ENCODE measurements at places on chromosomes 6 and 20.
A peak's percentile ranks its signal among the peaks of the same experiment; 100 is the strongest.

GRCh38 chr6:159059141-159059540, 14.3 kb upstream of the TAGAP start:
- DNase-seq: no peak

- DNase-seq: no peak
These were observed 99.3 kb downstream of the TTLL2 start for GRCh38 chr6:167424060-167424673.

DNA sequence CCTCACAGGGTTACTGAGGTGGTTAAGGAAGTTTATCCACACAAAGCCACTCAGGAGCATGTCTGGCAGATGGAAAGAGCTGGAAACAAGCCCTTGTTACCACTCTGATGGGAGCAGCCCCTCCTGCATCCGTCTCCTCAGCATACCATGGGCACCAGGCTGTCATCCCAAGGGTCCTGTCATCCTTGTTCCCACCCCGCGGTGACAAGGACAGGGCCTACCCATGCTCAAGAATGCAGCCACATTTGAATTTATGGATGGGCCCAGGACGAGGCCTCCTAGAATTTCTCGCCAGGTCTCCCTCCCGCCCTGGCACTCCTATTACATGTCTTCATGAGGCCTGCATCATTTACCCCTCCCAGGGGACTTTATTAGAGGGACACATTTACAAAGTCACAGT, 60.0 kb downstream of the NPEPL1 start:
- DNase-seq: no peak

GRCh38 chr20:24998631-24999445, 6.3 kb upstream of the APMAP start:
- peak; percentile 3 for DNase-seq

GRCh38 chr20:32484225-32484957, 100.7 kb downstream of the NOL4L start:
- no peak for DNase-seq

- peak; percentile 59 for DNase-seq
These were observed 111.8 kb downstream of the AGPAT4 start for GRCh38 chr6:161161889-161162624.

DNA sequence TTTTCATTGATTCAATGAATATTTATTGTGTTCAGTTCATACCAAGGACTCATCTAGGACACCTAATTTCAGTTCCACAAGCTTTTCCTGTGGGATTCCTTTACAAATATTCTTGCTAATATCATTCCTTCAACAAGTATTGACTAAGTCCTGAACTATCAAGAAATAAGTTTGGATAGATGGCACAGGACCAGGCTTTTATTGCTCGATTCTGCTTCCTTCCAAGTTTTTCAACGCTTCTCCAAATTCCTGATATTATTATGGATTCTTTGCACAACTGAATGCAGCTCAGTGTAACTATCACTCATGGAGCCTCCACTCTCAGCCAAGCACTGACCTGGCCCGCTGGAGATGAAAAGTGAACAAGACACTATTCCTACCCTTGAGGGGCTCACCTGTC, 32.7 kb upstream of the COL21A1 start:
- DNase-seq: no peak

DNA sequence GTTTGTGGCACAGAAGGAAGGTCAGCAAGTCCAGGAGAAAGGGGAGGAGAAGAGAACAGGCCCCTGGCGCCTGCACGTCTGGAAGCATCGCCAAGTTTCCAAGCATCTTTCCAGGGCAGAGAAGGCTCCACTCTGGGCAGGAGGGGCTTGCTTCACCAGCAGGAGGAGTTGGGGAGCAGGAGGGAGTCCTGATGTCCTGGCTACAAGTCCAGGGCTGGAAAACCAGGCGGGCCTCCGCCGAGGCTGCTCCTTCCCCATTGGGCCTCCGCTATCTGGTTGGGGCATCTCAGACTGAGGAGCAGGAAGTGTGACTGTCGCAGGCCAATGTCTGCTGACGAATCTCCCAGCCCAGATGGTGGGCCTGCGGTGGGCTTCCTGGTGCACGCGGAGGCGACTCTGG, 421.9 kb downstream of the PREX1 start:
- DNase-seq: no peak

- no peak for DNase-seq
These were observed 80.2 kb downstream of the GRM4 start for GRCh38 chr6:34065466-34066217.

- no peak for DNase-seq
These were observed 833 bp downstream of the RAB5IF start for GRCh38 chr20:36606158-36607066.

DNA sequence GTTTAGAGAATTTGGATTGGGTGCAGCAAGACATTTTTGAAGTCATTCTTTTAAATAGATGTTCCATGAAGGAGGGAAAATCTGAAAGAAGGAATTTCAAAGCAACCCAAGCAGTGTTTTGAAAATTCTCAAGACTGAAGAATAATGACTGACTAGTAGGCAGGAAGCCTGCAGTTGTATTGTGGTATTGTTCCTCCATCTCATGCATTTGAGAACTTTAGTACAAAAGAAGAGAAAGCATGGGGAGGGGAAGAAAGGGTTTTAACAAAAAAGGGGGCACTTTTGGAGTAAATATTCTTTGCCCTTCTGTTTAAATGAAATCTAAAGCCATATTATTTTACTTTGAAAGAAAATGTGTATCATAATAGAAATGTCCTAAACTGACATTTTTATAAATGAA, 6.6 kb downstream of the NCOA3 start:
- no peak for DNase-seq

DNA sequence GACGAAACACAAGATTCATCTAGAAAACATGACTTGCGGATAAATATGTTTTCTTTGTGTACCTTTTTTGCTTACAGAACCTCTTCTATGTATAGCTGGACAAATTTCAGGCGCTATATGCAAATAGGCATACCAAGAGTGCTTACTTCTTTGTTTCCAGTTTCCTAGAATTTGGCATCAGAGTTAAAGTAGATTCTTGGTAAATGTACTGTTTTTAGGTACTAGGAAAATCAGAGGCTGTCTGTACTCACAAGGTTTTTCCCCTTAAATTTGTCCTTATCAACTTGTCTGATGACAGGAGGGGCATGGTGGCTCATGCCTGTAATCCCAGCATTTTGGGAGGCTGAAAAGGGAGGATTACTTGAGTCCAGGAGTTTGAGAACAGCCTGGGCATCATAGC, 124.9 kb upstream of the TMEM170B start:
- no peak for DNase-seq

- DNase-seq: peak; percentile 47
These were observed 105.3 kb upstream of the BMP5 start for GRCh38 chr6:55980627-55981211.

- peak; percentile 56 for DNase-seq
These were observed 5.2 kb downstream of the VWA7 start for GRCh38 chr6:31771992-31772358.

DNA sequence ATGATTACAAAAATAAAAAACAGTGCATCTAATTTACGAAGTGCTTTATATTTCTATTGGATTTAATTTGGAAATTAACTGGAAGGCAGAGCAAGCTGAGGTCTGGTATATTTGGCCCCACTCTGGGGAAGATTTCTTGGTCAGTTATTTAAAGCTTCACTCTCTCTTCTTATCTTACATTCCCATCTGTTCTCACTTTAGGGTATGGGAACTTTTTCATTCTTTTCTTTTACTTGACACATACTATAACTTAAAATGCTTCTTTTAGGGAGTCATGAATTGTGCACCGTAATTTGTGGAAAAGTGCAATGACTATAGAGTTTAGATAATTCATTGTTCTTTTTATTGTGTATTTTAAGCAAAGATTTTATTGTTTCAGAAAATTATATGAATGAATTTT, 170.4 kb downstream of the BCKDHB start:
- peak; percentile 53 for DNase-seq

DNA sequence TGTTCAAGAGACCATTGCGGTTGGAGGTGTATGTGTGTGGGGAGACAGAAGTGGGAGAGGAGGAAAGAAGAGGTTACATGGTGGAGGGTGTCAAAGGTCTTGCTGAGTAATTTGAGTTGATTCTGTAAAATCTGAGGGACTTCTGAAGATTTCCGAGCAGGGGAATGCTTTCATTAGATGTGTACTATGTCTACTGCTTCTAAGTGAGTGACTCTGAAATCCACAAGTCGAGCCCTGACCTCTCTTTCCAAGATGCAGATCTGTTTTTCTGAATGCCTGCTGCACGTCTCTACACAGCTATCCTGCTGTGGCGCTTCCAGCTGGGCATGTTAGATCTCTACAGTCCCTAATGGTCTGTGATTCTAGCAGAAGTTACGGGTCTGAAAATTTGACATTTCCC, 209.8 kb downstream of the ATXN1 start:
- DNase-seq: no peak

DNA sequence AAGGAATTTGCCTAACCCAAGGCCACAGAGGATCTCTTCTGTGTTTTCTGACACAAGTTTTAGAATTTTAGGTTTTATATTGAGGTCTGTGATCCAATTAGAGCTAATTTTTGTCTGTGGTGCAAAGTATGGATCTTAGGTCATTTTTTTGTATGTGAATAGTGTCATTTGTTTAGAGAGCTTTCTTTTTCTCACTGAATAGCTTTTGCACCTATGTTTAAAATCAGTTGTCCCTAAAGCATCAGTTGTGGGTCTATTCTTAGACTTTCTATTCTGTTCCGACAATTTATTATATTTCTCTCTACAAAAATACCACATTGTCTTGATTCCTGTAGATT, 341 bp upstream of the MCM9 start:
- DNase-seq: no peak

- no peak for DNase-seq
These were observed 43.7 kb downstream of the TRMT11 start for GRCh38 chr6:126030045-126030444.

DNA sequence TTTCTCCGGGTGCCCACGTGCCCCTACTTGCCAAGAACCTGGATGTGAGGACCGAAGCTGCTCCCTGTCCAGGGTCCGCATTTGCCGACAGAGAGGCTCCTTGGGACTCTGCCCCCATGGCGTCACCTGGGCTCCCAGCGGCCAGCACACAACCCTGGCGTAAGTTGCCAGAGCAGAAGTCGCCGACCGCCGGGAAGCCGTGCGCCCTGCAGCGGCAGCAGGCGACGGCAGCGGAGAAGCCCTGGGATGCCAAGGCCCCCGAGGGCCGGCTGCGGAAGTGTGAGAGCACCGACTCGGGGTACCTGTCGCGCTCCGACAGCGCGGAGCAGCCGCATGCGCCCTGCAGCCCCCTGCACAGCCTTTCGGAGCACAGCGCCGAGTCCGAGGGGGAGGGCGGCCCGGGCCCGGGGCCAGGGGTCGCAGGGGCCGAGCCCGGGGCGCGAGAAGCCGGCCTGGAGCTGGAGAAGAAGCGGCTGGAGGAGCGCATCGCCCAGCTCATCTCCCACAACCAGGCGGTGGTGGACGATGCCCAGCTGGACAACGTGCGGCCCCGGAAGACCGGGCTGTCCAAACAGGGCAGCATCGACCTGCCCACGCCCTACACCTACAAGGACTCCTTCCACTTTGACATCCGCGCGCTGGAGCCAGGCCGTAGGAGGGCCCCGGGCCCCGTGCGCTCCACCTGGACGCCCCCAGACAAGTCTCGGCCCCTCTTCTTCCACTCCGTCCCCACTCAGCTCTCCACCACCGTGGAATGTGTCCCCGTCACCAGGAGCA, 28.3 kb downstream of the ZNF831 start:
- DNase-seq: no peak

DNA sequence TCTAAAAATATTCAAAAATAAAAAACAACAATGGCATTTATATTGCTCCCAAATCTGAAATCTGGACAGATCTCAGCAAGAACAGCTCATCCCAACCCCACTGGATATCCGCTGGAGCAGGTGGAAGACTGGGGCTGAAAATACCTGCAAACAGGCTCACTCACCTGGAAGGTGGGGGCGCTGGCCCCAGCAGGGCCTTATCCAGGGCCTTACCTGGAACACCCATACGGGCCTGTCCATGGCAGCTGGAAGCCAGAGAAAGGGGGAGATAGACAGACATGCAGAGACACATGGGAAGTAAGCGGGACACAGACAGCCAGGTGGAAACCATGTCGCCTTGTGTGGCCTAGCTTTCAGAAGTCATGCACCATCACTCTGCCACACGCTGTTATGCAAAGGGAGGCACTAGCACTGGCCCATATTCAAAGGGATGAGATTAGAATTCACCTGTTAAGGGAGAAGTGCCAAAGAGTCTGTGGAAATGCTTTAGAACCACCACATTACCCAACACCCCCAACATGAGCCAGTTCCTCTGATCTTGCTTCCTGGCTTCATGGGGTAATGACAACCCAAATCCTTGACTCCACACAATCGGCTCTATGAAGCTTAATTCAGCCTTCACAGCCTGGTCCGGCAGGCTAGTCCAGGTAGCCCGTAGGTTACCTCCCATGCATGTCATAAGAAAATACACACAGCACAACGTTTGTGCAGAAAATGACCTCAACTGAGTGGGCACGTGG, 99.0 kb upstream of the CDYL start:
- no peak for DNase-seq

DNA sequence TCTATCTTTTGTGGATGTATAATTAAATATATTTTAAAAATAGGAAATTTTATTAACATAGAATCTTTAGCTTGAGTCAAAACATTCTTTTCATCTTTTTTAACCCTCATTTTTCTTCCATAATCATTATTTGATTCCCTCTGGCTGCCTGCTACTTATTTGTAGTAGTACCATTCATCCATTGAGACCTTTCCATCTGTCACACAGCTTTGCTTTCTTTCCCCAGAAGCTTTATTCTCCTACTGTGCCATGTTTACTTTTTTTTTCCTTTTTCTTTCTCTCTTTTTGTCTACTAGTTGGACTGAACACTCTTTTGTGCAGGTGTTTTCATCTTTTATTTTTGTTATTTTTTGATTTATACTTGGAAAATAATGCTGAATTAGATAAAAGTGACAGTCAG, 522.6 kb upstream of the MMS22L start:
- no peak for DNase-seq

DNA sequence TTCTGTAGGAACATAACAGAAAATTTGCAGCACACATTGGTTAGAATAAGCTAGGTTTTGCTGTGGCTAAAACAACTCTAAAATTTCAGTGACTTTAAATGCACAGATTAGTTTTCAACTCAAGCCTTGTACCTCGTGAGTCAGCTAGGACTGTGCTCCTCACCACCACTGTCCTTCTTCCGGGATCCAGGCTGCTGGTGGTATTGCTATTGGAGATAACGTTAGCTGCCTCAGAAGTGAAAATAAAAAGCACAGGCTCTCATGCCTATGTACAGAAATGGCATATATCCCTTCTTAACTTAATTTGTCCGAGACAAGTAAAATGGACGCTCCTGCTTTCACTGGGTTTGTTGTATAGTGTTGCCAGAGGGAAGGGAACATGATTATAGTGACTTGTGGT, 931.1 kb upstream of the EYS start:
- no peak for DNase-seq

DNA sequence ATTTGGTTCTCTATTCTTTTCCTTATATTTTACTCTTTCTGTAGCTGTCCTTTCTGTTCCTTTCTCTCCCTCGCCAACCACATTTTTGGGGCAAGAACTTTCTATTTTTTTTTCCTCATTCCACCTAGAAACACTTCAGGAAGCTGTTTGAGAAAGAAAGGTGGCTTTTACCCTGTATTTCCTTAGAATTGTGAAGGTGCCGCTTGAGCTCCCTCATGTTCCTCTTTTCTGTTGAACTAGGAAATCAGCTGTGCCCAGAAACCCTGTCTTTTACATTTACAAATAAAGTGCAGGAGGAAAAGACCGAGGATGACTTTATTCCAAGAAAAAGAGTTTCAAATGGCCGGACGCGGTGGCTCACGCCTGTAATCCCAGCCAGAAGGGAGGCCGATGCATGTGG, 38.2 kb downstream of the OR2B2 start:
- DNase-seq: no peak

- no peak for DNase-seq
These were observed 9.9 kb downstream of the HEY2 start for GRCh38 chr6:125759184-125759902.

Data from fibroblast of skin of right biceps (primary cell).